ENCODE measurements at places on chromosomes 5 and 9.
A peak's percentile ranks its signal among the peaks of the same experiment; 100 is the strongest.

- DNase-seq, result no peak
These were observed 71.5 kb downstream of the SIL1 start for GRCh38 chr5:139126711-139127111.

DNA sequence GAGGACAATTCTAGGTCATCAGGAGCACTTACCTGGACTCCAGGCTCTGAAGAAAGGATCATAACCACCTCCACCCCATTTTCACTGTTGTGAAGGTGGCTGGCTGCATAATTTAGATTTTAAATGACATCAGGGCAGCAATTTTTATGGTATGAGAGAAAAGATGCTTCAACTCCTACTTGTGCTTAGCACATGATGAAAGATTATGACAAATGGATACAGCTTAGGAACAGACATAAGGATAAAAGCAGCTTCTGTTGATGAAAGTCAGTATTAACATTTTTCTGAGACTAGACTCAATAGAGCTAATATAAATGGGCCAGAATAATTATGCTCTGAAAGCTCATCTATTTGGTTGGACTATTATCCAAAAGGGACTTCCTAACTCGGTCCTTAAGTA, 72.2 kb downstream of the SIL1 start:
- DNase-seq, result no peak

- peak; percentile 22 for DNase-seq
These were observed 228.3 kb downstream of the ARHGAP26 start for GRCh38 chr5:142998316-142999020.

DNA sequence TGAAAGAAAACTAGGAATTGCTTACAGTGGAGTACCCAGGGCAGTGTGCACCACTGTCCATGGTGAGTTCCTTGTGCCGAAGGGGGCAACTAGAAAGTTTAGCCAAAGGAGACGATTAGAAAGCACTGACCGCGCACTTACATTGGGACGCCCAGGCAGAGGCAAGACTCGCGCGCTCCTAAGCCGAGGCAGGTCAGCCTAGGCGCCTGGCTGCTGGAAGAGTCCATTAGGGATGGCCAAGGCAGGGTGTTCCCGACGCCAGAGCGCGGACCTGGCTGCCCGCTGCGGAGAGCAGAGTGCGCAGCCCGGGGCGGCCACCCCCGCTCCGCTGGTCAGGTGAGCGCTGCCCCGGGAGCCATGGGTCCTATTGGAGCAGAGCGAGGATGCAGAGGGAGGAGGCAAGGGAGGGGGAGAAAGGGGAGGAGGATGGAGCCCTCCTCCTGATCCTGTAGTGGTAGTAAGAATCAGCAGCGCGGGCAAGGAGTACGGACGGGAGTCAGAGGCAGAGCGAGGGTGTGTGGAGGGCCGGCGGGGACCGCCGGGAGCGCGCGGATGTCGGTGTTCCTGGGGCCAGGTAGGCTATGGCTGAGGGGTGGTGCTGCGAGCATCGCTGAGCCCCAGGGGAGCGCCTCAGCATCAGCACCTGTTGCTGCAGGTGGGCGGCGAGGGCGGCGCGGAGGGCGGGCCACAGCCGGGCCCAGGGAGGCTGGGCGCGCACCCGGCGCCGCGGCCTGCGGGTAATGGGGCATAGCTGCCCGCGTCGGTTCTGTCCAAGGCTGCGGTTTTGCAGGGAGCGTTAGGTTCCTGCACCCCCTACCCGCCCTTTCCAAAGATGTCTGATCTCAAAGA, at the start of gene ADGRV1:
TSS of gene ADGRV1 (plus strand) at position 454 of the 849 bp plus-strand sequence. CDS start at position 553, 99 bp downstream.
- peak; percentile 9 for DNase-seq

- no peak for DNase-seq
These were observed 319.3 kb upstream of the RPS23 start for GRCh38 chr5:82597437-82597836.

- no peak for DNase-seq
These were observed 11.4 kb upstream of the SYNPO start for GRCh38 chr5:150628936-150629485.

DNA sequence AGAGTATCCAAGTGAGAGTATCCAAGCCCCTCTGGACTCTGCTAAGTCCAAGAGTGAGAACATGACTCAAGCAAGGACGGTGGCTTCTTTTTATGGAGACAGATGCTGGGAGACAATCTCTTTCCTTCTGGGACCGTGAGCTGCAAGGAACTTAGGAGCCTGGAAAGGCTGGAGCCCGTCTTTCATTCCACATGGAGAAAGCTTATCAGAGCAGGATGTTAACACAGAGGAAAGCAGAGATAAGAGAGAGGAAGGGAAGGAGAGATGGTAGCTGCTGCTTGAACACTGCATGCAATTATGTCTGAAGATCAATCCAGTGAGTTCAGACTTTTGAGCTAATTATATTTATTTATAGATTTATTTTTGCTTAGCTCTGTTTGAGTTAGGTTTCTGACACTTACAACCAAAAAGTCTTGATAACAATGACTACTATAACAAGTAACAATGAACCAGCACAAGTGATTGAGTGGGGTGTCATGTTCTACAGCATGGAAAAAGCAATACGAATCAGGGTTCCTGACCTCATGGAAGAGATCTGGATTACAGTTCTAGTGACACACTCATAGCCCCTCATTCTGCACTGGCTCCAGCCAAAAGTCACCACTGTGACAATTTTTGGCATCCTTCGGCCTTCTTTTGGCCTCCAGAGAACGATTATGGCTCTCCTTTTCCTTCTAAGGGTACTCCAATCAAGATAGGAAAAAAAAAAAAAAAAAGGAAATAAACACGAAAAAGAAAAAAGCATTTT, 71.5 kb downstream of the PRLR start:
- no peak for DNase-seq

DNA sequence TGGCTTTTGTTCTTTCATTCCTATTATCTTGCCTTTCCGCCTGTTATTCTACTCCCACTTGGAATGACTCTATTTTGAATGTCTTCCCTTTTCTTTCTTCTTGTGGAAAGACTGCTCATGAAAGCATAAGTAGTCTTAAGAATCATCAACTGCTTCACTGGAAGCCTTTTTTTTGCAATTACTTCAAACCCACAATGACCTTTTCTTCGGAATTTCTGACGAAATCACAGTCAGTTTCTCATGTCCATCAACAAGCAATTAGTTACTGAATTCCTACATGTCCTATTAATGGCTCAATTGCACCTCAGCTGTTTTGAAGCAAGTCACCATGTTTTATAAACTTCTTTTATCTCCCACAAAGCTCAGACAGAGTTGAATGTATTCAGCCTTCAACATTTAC, 196.2 kb downstream of the TARS1 start:
- DNase-seq, result no peak

- no peak for DNase-seq
These were observed 134.0 kb downstream of the DMRT2 start for GRCh38 chr9:1184146-1184545.

DNA sequence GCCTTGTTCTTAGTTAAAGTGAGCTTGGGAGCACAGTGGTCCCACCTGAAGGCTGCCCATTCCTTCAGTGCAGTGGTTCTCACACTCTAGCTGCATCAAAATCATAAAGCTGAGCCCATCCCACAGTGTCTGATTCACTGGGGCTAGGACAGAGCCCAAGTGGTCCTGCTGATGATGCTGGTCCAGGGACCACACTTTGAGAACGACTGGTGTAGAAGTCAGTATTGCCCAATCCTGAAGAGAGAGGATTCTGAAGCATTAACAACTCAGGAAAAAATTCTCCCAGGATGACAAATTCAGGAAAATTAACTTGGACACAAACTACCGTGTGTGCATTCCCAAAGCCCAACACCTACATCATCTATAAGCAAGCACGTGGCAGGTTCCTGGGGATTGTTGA, 176.2 kb downstream of the GABBR2 start:
- no peak for DNase-seq

- no peak for DNase-seq
These were observed 17.5 kb downstream of the CARNMT1 start for GRCh38 chr9:75010570-75010969.

GRCh38 chr5:14723701-14724132, 59.2 kb downstream of the OTULIN start:
- DNase-seq, result peak; percentile 21

GRCh38 chr9:20591223-20591622, 31.1 kb downstream of the MLLT3 start:
- DNase-seq, result no peak

DNA sequence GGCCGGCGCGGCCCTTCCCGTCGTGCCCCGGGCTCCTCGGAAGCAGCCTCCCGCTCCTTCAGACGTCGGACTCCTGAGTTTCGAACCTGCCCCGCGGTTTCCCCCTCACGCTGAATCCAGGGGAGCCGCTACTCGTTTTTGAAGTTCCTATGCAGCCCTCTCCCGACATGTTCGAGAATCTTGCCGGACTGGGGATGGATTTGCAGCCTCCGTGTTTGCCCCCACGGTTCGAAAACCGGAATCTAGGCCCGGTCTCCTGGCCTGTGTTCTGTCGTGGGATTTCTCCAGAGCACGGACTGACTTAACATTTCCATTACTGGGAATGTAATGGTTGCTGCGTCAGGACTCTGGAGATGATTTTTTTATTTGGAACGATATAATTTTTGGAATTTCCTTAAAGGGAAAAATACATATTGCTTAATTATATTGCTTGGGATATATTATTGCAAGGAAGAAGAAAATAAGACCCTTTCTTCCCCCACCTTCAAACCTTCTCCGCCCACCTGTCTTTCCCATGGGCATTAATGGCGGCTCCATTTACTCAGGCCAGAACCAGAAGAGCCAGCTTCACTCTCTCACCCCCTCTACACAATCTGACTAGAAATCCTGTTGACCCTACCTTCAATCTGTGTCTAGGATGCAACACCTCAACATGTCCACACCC, 8.5 kb upstream of the MGAT1 start:
- no peak for DNase-seq

DNA sequence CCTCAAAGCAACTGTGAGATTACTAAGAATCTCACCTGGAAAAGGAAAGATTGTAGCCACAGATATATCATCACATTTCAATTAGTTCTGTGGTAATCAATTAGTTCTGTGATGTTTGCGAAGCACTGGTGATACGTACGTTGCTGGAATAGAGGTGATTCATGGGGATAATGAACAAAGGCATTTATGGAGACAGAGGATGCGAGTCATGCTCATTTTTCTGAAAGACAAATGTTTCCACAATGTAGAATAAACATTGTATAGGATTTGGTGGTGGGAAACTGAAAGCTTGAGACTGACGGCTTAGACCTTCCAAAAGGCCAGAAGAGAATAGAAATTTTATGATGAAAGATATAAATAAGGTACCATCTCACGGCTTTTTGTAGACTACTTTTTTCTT, 507.3 kb upstream of the TYRP1 start:
- DNase-seq, result no peak

GRCh38 chr9:2216591-2216990, 201.4 kb downstream of the SMARCA2 start:
- no peak for DNase-seq

DNA sequence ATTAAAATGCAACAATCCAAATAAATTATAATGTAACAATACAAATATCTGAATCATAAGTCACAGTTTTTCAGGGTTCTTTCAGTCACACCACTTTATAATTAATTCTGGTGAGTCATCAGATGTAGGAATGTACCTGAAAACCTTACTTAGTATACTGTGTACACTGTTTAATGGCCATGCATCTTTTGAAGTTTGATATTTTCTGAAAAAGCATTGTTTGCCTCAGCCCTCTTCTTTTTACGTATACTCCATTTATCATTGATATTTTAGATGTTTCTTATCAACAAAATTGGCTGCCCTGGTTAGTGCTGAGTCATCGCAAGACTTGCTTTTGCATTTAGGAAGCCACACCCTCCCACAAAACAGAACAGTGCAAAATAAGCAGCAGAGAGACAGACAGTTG, 218.6 kb downstream of the PJA2 start:
- no peak for DNase-seq

DNA sequence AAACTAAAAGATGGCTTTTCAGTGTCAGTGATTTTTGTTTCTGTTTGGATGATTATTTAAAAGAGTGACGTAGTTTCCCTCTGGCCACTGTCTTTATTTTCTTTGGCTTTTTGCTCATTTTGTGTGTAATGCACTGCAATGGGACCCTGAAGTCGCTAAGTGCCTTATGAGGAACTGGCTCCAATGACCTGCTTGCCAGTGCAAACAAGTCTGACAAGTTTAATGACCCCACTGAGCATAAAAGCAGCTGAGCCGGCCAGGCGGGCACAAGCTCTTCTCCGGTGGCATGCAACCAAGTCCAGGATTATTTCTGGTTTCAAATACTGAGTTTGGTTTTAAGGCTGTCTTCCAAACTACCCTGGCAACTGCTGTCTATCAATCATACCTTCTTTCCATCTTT, 15.6 kb upstream of the GNA14 start:
- DNase-seq, result no peak

DNA sequence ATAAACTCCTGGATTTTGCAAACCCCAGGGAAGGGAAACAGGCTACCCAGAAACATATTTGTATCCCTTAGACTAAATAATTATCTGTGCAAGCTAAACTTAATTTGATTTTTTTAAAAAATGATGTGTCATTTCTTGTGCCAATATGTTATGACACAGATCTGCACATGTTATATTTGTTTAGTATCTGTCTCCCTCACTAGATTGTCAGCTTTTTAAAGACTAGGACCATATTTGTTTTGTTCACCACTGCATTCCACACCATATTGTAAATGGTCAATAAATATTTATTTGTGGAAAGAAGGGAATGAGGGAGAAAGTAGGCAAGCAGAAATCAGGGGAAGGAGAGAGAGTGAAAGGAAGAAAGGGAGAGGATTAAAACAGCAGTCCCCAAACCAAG, 143.3 kb upstream of the TNPO1 start:
- DNase-seq, result no peak

GRCh38 chr5:102536323-102536928, 37.6 kb upstream of the SLCO6A1 start:
- DNase-seq, result no peak

DNA sequence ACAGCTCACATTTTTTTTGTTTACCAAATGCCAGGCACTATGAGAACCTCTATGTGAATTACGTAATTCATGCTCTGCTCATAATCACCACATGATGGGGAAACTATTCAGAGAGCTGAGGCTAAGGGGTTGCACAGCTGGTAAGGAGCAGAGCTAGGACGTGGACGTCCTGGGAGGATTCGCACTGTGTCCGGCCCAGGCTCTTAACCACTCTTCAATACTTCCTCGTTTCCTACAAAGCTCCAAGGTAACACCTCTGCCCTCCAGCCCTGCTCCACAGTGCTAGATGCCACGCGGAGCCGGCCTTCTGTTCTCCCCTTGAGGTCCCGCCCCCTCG, 8.7 kb downstream of the PHF19 start:
- no peak for DNase-seq

- DNase-seq, result no peak
These were observed 542.3 kb downstream of the PDE4D start for GRCh38 chr5:59351076-59351794.

DNA sequence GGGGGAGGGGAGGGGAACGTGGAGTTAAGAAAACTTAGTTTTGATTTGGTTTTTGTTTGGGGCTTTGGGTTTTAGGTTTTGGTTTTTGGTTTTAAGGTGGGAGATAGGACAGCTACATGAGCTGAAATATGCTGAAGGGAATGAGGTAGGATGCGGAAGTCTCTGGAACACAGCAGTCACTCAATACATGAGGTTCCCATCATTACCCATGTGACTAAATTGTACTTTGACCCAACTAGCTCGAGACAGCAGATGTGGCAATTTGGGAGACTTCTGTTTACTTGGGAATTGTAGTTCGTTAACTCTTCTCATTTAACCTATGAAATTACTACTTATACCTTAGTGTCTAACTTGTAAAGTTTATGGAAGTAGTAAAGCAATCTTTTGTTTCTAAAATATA, 124.2 kb downstream of the TLE1 start:
- DNase-seq, result no peak

GRCh38 chr5:1390861-1391600, 46.1 kb upstream of the CLPTM1L start:
- DNase-seq, result no peak

- no peak for DNase-seq
These were observed 138.8 kb downstream of the ADAMTS16 start for GRCh38 chr5:5278815-5279381.

- no peak for DNase-seq
These were observed 374 bp downstream of the LCNL1 start for GRCh38 chr9:136983167-136983566.
